ENCODE measurements at places on chromosomes 16 and 17.

GRCh38 chr17:39080421-39081078 is 70.9 kb downstream of the PLXDC1 start:
- no peak for DNase-seq

GRCh38 chr17:929586-929985 is 50.0 kb downstream of the NXN start:
- DNase-seq = no peak

DNA sequence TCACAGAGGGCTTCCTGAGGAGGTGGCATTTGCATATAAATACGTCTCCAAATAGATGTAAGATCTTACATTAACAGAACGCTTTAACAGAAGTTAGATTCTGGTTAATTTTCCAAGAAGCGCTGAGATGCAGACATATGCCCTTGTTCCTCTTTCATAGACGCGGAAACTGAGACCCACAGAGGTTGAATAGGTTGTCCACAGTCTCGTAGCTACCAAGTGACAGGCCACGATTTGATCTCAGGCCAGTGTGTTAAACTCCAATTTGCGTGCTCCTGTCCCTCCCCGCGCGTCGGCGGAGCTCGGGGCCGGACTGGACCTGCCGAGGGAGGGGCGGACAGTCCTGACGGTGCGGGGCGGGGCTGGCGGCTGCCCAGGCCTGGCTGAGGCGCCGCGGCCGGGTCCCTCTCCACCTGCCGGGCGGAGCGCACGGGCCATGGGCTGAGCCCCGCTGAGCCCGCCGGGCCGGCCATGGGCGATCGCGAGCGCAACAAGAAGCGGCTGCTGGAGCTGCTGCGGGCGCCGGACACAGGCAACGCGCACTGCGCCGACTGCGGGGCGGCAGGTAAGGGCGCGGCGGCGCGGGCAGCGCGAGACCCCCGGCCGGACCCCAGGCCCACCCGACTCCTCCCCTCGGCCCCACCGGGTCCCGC is at the start of gene ADAP2:
Gene ADAP2 (plus strand): TSS at position 402 of the 653 bp plus-strand sequence. CDS start 70 bp downstream, at position 472.
- DNase-seq = peak; percentile 4

DNA sequence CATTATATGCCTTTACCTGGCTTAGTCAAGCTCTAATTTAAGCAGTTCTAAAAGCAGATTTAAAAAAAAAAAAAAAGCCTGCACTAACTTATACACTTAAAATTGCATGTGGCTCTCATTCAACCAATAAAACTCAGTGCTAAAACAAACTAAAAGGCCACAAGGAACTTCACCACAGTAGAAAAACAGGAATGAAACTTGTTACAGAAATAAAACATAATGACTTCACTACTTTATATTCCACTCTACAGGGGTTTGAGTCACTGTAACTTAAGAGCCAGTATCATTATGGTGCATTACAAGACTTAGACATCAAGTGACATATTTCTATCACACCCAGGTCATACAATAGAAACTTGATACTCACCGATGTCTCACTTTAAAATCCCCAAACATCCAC is 11.1 kb downstream of the CA10 start:
- DNase-seq = peak; percentile 20

DNA sequence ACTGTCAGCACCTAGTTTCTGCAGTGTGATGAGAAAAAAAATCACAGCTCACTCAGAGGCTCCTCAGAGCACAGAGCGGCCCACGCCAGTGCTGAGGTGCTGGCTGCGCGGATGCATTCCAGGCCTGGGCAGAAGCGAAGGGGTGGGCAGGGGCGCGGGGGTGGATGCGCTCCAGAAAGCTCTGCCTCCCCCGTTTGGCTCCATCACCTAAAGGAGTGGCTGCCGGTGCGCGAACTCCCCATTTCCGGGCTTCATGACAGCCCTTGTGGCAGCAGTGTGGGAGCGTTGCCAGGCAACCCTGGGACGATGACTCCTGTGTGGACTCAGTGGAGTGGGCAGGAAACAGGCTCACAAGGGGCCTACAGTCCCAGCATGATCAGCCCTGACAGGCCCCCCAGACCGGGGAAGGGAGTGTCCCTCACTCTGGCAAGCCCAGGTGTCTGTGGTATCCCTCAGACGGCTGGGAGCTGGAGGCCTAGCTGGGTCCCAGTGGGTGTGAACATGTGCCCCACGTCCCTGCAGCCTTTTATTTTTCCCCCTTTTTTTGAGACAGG is 32.8 kb upstream of the NUDT16L1 start:
- peak; percentile 73 for DNase-seq

GRCh38 chr16:81514041-81514559 is 69.5 kb downstream of the CMIP start:
- DNase-seq = no peak

DNA sequence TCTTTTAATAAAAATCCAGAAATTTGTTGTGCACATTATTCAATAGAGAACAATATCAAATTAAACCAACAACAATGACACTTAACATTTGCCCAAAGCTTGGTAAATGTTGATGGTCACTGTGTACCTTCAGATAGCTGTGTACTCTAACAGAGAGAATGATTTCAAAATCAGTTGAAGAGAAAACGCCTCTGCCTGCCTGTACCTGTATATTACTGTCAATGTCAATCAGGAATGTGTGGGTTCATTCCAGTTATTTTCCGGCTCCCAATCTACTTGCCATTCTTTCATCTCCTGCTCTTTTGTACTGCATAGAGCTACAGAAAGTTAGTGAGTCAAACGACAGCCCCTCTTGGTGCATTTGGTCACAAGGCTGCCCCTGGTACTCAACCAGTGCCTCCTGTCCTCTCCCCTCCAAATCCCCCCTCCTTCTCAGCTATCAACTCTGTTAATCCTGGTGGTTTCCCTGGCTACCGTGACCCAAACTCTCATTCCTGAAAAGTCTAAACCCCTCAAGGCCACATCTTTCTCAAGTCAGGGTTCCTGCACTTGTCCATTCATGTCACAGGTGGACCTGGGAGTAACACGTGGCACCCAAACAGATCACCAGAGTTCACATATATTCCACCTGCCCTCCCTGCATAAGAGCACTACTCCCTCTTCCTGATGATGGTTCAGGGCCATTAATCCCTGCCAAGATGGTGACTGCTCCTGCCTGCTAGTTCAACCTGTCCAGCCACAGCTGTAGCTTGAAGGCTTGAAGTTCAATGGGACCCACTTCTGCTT is 13.6 kb upstream of the ARL4D start:
- DNase-seq = no peak

DNA sequence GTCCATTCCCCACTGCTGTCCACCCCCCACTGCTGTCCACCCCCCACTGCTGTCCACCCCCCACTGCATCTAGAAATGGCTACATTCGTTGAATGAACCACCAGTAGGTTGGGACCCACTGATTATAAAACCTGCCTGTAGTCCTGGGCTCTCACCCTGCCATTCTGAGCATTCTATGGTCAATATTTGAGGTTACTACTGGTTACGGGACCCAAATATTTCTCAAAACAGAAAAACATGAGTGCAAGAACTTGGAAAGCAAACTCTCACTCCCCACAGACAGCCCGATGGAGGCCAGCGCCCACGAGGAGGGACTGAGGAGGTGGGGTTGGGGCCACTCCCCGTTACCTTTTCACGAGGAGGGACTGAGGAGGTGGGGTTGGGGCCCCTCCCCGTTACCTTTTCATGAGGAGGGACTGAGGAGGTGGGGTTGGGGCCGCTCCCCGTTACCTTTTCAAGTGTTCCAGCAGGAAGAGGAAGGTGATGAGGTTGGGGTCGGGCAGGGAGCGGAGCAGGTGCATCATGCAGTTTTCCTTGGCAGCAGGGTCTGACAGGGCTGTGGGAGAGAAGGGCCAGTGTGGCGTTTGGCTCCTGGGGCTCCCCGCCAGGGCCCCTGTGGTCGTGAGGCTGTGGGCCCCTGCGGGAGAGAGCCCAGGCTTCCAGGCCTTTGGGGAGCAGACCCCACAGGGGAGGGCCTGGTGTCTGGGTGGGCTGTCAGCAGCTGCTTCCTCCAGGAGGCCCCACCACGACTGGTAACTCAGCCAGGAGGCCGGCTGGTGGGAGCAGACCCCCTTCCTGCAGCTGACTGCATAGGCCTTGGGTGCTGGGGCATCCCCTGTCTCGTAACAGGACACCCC is 12.5 kb downstream of the TIMM22 start:
- DNase-seq = no peak

- no peak for DNase-seq
Observed at GRCh38 chr16:21262779-21263639, 15.1 kb downstream of the CRYM start.

GRCh38 chr17:39631403-39631802 is 4.7 kb downstream of the PPP1R1B start:
- no peak for DNase-seq

GRCh38 chr16:74252329-74252728 is 44.3 kb upstream of the PSMD7 start:
- no peak for DNase-seq

DNA sequence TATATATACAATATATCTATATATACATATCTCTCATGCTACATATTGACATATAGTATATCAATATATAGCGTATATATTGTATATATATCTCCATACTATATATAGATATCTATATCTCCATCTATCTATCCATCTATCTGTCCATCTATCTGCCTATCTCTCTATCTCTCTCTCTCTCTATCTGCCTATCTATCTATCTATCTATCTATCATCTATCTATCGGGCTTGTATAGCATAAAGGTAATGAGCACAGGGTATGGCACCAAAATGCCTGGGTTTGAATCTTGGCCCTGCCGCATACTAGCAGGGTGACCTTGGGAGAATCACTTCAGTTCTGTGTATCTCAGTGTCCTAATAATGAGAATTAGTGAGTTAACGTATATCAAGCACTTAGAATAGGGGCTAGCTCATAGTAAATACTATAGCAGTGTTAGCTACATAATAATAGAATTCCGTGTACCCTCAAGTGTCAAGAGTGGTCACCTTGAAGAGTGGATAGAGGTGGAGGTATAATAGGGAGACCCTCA is 1.5 kb downstream of the ST6GALNAC1 start:
- no peak for DNase-seq

DNA sequence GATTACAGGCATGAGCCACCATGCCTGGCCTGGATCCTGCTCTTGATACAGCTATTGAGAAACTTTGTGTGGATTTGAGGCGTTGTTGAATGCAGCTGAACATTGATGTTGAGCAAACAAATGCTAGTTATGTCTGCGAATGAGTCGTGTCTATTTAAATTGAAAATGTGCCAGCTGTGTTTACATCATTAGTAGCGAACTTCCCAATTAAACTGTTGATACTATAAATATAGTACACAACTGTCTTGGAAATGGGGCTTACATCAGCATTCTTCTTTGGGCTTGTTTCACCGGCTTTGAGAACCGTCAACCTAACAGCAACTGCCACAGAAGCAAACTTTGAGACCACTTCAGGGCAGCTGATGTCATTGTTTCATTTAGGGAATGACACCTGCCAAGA is 251.9 kb downstream of the RBFOX1 start:
- no peak for DNase-seq

DNA sequence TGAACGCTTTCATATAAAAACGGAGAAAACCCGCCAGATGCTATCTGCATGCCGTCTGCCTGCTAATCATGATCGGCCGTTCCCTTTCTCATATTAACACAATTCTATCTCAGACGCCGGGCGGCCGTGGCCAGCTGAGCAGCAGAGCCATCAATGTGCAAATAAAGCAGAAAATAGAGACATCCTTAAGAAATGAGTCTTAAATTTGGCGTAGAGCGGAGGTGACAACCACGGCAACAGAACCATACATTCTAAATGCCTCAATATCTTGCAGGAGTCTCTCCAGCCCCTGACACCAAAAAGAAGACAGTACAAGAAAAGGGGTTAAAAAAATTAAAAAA is 2.7 kb upstream of the IRX5 start:
- DNase-seq = peak; percentile 20

GRCh38 chr17:4955091-4955490 is 4.2 kb downstream of the ENO3 start:
- no peak for DNase-seq

DNA sequence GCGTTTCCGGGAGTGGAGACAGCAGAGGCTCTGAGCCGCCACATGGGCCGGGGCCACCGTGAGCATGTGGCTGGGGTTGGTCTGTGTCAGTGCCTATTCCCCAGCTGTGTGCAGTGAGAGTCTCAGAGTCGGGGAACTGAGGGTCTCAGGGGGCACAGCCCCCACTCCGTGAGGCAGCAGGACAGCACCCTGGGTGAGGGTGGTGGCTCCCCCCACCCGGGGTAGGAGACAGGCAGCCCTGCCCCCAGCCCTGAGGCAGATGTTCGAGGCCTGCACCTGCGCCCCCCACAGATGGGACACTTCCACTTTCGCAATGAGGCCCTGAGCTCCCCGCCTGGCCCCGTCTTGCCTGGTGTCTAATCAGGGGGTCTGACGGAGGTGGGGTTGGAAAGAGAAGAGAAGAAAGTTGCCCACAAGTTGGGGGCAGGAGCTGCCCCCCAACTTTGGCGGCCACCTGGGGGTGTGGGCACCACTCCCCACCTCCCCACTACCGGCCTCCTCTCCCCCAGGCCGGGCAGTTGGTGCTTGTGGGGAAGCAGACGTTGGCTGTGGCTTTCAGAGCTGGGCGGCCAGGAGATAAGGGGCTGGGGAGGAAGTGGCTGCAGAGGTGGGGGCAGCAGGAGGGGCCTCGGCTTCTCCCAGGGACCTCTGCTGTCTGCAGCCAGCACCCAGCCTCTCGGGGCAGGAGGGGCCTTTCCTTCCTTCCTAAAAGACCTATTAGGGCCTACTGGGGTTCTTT is 1.8 kb upstream of the CBFA2T3 start:
- no peak for DNase-seq

- DNase-seq = no peak
Observed at GRCh38 chr17:5958850-5959249, 111.3 kb upstream of the WSCD1 start.

DNA sequence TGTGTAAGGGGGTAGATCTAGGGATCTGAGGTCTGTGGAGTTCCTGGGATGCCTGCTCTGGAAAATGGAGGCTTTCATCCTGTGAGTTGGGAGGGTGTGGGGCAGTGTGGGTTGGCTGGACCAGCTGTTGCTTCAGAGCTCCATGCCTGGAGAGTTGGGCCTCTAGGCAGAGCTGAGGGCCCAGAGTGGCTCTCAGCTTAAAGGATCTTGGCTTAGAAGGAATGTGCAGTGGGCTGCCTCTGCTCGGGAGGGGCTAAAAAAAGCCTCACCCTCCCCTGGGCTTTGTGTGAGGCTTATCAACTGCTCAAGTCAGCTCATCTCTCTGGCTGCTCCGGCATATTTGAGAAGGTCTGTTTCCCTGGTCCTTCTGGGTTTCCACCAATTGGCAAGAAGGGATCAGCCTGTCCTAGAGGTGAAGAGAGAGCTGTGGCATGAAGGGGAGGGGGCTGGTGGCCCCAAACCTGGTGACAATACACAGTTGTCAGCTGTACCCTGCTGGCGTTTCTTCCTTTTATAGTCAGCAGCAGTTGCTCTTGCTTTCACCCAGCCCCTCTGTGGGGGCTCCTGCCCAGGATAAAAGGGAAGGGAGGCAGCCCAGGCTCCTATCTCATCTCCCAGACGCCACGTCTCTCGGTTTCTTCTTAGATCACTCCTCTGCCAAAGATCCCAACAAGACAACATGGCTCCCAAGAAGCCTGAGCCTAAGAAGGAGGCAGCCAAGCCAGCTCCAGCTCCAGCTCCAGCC is at the start of gene MYL4:
Gene MYL4 (plus strand): TSS at position 605 of the 745 bp plus-strand sequence. CDS start 75 bp downstream, at position 680.
- DNase-seq = no peak

- no peak for DNase-seq
Observed at GRCh38 chr16:78929841-78930240, 670.7 kb downstream of the MAF start.

GRCh38 chr16:67926181-67926750 is 5.4 kb downstream of the CTRL start:
- peak; percentile 89 for DNase-seq

All from NCI-H345 (cell line).